ENCODE measurements at places on chromosomes 5 and 9.

- peak; percentile 58 for DNase-seq
Measured at GRCh38 chr9:20552874-20553557, 69.3 kb downstream of the MLLT3 start.

DNA sequence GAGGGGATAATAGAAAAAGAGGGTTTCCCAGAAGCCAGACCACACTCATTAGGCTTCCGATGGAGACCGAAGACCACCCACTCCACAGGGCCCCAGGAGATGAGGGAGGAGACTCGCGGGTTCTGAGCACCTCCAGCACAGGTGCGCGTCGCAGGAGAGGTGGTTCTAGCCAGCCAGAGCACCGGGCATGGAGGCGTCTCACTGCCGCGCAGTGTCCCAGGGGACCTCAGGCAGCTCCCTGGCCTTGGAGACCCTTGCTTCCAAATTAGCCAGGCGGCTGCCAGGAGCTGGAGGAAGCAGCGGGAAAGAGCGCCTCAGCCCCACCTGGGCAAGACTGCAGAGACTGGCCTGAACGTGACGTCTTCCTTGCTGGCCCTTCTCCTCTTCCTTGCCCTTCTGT lies 115.4 kb upstream of the FBXL7 start:
- DNase-seq: no peak

DNA sequence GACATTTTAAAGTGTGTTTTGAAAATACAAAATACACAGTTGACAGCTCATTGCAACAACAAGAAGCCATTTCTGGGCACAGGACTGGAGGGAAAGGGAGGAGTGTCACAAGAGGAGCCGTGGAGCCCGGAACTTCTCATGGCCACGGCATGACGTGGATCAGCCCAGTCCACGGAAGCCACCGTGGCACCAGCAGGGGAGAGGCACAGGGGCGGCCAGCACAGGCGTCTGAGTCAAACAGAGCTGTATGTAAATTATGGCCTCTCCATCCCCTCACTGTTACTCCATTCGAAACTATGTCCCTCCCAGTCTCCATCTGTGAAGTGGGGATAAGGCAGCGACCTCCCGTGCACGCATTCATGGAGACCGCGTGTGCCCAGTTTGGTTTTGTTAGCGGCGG lies 165.6 kb upstream of the IRX2 start:
- no peak for DNase-seq

GRCh38 chr5:65699338-65699737 lies 22.6 kb downstream of the SGTB start:
- DNase-seq: peak; percentile 6

DNA sequence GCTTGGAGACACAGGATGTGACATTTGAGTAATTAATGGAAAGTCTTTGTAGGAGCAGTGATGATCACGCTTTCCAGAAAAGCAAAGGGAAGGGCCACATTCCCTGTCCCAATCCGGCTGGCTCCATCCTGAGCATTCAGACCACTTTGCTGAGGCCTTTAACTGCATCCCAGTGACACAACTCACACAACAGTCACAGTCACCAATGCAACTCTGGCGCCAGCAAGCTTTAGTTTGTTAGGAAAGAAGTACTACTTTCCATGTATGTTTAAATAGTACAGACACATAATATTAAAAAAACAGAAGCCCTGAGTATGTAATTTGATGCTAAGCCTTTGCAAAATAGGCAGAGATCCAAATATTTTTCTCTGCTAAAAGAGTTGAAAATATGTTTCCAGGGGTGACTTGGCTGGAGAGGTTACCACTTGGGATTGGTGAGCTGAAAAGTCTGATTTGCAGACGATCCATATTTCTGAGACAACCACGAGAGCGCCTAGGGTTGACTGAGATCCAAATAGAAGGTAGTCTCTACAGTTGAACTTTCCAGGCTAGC lies 31.7 kb upstream of the GAS1 start:
- no peak for DNase-seq

DNA sequence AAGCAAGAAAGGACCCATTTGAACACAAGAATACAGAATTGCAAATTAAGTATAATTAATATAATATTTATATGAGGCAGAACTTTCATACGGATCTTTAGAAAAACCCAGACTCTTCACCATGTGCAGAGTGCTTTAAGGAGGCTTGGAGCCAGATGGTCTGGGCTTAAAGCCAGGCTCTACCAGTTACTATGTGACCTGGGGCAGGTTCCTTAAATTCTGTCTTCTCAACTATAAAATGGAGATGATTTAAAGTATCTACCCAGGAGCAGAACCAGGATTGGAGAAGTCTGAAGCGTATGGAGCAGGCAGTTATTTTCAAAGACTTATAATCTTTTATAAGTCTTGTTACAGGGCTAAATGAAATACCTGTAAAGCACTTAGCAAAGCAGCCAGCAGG lies 202.1 kb downstream of the TSSK1B start:
- no peak for DNase-seq

GRCh38 chr5:158032246-158032645 lies 173.3 kb upstream of the CLINT1 start:
- DNase-seq: no peak

GRCh38 chr5:139856714-139857113 lies 61.1 kb downstream of the PSD2 start:
- DNase-seq: no peak

DNA sequence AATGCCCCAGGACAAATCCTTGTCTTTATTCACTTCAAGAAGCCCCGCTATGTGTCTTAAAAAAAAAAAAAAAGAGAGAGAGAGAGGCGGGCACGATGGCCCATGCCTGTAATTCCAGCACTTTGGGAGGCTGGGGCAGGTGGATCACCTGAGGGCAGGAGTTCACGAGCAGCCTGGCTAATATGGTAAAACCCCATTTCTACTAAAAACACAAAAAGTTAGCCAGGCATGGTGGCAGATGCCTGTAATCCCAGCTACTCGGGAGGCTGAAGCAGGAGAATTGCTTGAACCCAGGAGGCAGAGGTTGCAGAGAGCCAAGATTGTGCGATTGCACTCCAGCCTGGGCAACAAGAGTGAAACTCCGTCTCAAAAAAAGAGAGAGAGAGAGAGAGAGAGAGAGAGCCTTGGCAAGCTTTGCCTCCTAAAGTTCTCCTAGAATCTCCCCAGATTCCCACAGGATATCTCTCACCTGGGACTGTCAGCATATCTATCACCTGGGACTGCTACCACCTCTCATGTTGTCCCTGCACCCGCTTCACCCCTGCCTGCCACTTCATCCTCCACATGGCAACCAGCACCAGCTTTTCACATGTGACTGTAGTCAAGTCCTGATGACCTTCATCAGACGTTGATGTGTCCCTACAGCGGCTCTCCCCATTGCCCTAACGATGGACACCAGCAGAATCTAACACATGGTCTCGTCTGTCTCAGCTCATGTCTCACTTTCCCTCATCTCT lies 5.8 kb downstream of the ITK start:
- DNase-seq: no peak

DNA sequence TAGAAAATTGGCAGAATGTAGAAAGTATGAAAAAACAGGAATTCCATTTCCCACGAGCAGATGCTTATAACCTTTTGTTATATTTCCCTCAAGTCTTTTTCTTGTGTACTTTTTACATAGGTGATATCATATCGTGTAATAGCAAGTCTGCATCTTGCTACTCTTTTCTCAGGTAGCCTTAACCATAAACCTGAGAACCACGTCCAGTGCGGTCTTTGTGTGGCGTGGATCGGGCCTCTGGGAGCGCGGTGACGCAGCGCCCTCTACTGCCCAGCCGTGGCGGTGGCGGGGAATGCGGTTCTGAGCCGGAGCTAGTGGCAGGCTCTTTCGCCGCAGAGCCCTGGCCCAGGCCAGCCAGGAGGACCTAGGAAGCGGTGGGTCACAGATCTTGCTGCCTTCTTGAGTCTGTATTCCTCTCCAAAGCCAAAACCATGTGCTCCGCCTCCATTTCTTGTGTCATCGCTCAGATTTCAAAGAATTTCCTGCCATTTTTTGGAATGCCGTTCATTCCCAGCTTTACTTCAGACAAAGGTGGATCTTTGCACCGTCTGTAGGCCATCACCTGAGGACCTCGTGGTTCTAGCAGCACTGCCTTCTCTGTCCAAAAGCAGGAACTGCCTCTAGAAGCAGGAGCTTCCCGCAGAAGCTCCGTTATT lies 71.9 kb downstream of the MVB12B start:
- peak; percentile 66 for DNase-seq

GRCh38 chr9:7266911-7267595 lies 509.3 kb downstream of the KDM4C start:
- DNase-seq: no peak

DNA sequence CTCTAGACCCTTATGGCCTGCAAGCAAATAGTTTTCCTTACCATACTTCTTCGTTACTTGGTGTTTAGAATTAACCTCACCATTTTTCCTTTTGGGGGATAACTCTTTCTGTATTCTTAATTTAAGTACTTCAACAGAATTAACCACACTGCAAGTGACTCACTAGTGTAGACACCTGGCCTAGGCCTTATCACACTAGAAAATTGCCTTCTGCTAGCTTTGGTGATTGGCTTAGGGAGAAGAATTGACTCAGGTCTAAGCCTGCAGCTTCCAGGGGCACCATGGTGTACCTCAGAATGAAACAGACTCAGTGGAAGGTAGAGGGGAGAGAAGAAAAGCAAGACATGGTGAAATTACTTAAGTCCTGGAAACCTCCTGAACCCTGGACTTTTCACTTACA lies 112.8 kb upstream of the HMHB1 start:
- DNase-seq: no peak

GRCh38 chr5:32621256-32621655 lies 35.9 kb downstream of the SUB1 start:
- DNase-seq: no peak

- DNase-seq: peak; percentile 77
Measured at GRCh38 chr5:96177303-96177869, 215.7 kb upstream of the ELL2 start.

DNA sequence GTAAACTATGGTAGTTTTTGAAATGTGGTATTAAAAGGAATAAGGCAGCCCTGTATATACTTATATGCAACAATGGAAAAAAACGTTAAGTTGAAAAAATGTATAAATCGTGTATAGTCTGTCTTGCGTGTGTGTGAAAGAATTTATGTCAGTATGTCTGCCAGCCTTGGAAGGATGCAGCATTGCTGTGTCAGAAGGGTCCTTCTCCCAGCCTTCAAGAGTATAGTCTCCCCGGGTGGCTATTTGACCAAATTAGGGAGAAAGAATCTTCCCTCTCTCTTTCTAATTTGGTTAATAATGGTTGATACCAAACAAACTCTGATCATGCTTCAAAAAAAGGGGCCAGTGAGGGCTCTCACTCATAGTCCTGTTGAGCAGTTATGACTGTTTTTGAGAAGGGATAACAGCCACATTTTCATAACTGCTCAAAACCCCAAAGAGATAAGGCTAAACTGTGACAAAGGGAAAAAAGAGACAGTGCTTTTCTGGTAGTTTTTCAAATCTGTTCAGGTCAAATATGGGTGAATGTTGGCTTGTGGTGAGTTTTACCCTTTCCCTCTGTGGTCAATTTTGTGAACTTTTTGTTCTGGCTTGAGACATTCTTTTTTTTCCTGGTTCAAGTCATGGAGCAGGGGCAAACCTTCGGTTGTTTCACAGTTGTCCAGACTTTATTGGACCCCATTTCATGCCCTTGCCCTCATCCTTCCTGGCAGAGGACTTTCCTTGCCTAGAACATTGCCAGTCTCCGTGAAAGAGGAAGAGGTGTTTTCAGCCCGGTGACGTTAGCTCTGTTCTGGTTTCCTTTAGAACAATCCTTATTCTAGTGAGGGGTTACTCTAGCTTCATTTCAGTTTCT lies 21.0 kb downstream of the SNX30 start:
- DNase-seq: peak; percentile 53

GRCh38 chr9:133634081-133634691 lies 2.0 kb upstream of the DBH start:
- DNase-seq: no peak

GRCh38 chr9:26744191-26744965 lies 148.2 kb downstream of the CAAP1 start:
- DNase-seq: peak; percentile 36

DNA sequence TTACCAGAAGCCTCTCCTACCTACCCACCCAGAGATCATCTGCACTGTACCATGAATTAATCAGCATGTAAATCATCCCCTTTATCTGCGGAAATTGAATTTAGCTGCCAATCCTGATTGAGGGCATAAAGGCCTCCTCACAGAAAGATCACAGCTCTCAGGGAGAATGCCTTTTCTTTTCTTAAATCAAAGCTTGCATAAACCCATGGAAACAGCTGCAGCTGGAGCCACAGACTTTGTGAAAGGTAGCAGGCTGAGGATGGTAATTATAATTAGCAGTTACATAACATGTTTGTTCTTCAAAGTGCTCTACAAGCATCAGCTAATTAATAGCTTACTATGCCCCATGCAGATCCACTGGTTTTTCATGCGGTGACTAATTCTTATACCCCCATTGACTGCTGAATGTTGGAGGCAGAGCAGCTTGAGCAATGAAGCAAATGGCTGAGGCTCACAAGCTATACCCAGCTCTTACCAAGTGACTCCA lies 54.6 kb downstream of the SUSD1 start:
- no peak for DNase-seq

DNA sequence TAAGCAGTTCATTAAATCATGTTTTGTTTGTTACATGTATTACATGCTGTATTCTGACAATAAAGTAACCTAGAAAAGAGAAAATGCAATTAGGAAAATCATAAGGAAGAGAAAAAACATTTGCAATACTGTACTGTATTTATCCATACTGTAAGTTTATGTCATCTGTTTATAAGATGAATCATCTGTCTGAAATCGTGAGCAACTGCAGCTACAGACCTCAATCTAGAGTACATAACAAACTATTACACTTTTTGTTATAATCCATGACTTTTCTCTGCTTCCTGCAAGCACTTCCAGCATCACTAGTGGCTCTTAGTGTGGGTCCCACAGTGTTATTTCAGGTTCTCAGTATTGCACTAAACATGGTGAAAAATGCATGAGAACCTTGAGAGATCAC lies 144.4 kb upstream of the NR4A3 start:
- no peak for DNase-seq

DNA sequence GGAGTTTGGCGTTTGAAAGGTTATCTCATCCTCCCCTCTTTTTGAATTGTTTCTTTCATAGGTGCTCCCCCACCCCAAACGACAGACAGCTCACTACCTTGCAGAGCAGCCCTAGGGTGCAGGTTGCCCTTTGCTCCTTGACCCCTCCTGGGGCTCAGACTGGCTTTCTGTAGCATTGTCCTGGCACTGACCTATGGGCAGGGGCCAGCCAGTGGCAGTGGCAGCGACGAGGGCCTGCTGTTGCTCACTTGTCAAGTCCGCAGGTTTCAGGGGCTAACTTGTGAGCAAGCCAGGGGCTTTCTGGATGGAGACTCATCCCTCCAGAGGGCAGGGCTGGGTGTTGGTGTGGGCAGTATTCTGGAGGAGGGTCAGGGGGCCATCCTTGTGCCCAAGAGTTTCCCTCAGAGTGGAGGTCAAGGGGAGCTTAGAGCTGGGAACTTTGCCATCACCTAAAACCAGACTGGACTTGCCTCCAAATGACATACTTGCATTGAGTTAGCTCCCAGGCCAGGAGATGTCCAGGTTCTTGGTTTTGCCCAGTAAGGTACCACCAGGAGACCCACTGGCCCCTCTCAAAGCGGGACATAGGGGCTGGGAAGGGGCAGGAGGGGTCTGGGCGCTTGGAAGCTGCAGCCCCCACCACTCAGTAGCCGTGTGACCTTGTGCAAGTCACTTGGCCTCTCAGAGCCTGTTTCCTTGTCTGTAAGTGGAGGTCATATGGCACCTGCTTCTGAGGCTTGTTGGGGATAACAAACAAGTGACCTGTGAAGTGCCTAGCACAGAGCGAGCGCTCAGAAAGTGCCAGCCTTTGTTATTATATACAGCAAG lies 53.5 kb upstream of the CDKN2AIPNL start:
- DNase-seq: no peak

Measured in GM12865 (cell line).